ENCODE measurements at places on chromosomes 1 and 21. TPM values are rescaled to one million over a fixed set of nuclear protein-coding genes. Genes with fewer than 3 reads are reported as not detected.

DNA sequence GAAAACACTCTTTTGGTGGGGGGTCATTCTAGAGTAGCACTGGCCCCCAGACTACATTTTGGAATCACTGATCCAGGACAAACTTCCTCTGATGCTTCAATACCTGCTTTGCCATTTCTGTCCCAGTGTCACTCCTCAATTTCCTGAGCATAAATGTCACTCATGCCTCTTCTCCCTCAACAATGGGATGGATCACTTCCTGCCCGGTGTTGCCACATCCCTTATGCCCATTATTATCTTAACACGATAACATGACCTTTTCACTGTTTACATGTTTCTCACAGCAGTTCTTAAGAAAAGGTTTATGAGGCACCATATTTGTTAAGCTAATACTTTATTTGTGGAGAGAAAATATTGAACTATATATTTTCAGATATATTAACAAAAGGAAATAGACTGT, 3.9 kb upstream of the ITLN1 start:
- no peak for DNase-seq

GRCh38 chr1:6785318-6785727, at the start of gene CAMTA1:
Gene CAMTA1, plus strand, starts transcription at chr1:6785454. Its CDS starts 77 bp downstream, at chr1:6785531.
- no peak for DNase-seq

DNA sequence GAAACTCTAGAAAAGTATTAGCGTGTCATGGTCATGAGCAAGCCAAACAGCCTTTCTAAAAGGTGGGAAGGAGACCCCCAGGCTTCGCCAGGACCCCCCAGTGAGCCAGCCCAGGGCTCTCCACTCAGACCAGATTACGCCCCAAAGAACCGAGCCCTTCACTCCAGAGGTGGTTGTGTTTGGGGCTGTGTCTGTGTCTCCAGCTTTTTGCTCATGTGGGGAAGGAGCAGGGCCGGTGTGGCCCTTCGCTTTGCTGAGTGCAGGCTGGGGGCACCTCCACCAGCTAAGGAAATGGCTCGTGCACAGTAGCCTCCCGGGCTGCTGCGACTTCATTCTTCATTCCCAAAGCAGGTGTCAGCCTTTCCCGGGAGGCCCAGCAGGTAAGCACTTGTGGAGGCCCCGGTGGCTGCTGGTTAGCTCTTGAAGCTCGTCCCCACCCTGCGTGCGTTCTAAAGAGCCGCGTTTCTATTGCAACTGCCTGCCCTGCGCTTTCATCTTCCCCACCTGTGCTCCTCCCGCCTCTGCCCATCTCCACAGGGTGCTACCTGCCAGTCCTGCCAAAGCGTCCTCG, 531 bp downstream of the TSPEAR start:
- no peak for DNase-seq

DNA sequence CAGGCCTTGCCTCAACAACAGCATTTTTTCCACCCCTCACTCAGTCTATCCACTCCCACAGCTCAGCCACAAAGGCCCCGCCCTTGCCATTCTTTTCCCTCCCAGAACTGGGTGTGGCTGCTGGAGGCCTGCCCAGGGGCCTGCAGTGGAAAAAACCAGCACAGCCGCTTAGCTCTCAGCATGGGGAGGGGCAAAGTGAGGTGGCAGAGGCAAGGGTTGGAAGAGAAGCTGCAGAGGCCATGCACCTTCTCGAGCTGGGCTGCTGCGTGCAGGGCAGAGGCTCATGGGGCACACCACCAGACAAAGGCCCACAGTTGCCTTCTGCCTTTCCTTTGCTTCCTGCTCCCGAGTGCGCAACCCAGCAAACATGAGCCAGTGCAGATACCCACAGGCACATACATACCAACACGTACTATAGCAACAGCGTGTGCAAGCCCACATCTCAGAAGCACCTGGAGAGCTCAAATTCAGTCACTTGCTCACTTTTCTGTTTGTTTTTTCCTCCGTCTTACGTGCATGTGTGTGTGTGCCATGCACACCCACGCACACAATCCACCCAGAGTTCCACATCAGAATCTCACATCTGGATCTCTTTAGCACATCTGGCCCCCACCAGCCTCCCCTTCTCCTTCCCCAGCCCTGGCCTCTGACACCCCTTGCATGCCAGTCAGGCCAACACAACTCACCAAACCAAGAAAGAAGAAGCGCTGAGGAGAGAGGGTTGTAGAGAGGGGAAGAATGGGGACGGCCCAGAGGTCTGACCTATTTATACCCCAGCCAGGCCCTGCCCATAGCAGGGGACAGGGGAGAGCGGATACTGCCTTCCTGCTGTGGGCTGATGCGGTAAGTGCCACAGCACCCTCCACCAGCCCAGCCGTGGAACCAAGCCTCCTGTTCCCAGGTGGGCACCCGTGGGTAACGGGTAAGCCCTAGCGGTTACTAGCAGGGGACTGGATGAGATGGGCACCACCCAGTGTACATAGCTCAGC, at the start of gene S100A4:
S100A4 (minus strand) TSS at position 740 of the 989 bp plus-strand sequence. CDS start 1,012 bp downstream, outside the sequence.
- DNase-seq, result peak; percentile 85

DNA sequence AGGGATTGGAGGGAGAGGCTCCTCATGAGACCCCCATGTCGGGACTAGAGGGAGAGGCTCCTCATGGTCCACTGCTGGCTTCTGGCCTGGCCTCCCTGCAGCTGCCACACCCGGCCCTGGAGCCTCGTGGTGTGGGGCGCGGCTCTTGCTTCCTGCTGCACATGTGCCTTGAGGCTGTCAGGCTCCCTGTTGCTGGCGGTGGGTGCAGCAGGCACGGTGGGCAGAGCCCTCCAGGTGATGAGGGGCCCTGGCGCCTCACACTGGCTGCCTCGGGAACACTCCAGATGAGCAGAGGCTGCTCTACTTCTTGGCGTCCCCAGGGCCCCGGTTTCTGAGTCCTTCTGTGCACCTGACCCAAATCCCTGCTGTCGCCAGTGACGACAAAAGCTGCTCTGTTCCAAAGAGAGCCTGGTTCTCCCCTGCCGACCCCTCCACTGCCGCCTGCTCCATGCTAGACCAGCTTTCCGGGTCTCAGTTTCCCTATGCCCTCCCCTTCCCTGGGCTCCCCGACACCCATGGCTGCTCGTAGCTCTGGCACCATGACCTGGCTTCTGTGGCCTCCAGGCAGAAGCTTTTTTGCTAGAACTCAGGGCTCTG, 9.7 kb upstream of the ATAD3B start:
- DNase-seq, result no peak

DNA sequence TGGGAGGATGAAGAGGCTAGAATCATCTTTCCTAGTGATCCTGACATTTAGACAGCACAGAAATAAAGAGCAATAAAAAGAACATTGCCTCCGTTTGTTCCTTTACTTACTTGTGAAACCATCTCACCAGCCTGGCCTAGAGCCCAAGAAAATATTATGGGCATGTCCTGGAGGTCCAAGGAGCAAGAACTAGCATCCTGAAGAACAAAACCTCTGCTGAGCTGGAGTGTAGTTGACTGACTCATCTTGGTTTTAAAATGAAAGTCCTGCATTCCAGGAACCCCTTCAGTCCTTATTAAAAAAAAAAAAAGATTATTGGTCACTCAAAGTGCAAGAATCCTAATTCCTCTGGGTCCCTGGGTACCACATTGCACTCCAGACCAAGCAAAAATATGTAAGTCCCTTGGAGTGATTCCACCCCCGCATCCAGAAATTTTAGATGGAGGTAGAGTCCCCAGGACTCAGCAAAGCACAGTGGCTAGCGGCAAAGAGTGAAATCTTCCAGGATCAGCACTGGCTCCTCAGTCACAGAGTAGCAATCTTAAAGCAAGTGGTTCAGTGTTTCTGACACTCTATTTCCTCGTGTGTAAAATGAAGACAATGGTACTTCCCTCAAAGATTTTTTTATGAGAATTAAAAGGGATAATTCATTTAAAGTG, 7.0 kb downstream of the SMCP start:
- DNase-seq, result no peak

DNA sequence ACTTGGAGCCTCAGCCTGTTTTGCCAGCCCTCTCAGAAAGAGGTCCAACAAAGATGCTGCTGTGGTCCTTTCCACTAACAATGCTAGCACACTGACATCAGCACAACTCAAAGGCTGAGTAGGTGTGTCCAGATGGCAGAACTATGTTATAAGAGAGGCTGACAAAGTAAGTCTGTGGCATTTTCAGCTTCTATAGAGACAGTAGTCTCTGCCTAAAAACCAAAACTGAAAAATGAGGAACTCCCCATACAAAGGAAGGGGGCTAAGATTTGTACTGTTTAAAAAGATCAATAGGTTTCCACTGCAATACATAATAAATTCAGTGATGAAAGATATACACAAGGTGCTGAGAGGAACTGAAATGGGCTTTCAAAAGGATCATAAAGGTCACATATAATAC, 12.3 kb downstream of the ERO1B start:
- no peak for DNase-seq

- DNase-seq, result no peak
Measured at GRCh38 chr21:14573244-14573643, 27.1 kb upstream of the SAMSN1 start.

GRCh38 chr1:116743535-116743934, 10.7 kb upstream of the CD2 start:
- DNase-seq, result no peak

GRCh38 chr1:38587766-38588165, 271.8 kb downstream of the RRAGC start:
- DNase-seq, result no peak

GRCh38 chr1:27934818-27935549, at the start of gene SMPDL3B:
Gene SMPDL3B, plus strand, starts transcription at chr1:27935000. Its CDS starts 184 bp downstream, at chr1:27935184.
- no peak for DNase-seq

The PGBD5 gene
- not detected for total RNA-seq

The FAM72C gene
- not detected for total RNA-seq

The SPRR2G gene
- not detected for total RNA-seq

The OR2L5 gene
- not detected for total RNA-seq

The GNPAT gene
- 12.8 TPM for total RNA-seq

The OPTC gene
- total RNA-seq, result not detected

The SFN gene
- total RNA-seq, result 2.0 TPM

Data from CD4-positive, alpha-beta T cell (primary cell).